ENCODE measurements at places on chromosomes 1 and 21.

DNA sequence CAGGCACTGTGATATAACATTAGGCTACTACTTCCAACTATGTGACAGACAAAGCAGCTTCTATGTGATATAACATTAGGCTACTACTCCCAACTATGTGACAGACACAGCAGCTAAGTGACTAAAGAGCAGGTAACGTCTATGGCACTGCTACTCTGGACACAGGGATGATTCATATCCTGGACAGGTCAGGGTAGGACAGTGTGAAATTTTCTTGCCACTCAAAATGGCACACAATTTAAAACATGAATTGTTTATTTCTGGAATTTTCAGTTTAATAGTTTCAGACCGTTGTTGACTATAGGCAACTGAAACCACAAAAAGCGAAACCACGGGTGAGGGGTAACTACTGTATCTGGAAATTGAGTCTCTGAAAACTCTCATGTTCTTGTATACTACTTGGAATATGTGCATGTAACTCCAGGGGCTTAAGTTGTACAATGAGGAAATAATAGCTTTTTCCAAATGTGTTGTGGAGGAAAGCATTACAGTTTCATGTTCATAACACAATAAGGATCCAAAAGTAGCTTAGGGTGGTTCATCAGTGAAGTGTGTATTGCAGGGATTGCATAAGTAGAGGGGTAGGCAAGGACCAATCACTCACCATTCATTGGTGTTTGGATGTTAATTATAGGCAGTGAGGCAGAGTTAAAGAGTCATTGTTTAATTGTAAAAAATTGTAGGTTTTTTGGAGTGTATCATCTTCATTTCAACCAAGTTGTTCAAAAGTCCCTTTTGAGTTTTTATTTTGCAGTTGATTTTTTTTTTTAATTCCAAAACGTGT lies 5.3 kb downstream of the DTL start:
- no peak for DNase-seq

DNA sequence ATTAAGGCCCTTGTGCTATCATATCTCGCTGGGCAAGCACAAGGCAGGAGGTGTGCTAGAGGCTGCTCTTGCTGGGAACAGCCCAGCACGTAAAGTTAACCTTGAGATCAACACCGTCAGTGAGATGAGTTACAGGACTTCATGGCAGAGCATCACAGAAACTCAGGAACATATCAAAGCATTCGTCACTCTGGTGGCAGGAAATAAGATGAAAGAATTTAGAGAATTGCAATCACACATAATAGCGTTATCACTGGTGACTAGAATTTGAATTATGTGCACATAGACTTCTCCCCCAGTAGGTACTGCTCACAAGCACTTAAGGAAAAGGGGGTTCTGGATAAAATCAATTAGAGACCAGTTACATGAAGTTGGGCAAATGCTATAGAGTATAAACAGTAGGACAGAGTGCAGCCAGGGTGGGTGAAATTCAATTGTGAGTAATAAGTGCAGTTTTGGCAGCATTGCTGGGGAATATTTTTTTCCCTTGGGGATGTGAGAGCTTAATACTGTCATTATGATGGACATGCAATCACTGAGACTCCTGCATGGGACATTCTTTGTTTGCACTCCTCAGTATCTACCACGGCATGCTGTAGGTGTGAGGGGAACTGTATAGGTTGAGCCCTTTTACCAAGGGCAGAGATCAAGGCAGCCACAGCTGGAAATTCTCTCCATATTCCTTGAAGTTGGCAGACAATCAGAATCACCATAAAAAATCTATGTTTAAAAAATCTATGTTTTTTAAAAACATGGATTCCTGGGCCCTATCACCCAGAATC lies 44.2 kb upstream of the ARHGAP29 start:
- DNase-seq: no peak

DNA sequence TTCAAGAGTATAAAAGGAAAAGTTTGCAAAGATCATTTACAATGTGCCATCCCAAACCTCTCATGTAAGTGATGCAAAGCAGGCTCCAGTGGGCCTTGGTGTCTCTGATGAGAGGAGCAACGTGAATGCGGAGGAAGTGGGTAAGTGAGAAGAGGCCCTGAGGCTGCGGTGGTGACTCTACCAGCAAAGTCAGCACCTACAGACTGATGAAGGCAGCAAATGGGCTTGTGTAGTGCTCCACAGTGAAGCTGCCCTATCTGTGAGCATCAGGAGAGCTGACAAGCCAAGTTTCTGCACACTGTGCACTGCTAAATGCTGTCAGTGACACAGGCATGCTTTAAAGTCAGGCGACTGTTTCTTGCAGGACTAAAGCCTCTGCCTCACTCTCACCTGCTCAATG lies 15.6 kb upstream of the RAP1A start:
- DNase-seq: no peak

DNA sequence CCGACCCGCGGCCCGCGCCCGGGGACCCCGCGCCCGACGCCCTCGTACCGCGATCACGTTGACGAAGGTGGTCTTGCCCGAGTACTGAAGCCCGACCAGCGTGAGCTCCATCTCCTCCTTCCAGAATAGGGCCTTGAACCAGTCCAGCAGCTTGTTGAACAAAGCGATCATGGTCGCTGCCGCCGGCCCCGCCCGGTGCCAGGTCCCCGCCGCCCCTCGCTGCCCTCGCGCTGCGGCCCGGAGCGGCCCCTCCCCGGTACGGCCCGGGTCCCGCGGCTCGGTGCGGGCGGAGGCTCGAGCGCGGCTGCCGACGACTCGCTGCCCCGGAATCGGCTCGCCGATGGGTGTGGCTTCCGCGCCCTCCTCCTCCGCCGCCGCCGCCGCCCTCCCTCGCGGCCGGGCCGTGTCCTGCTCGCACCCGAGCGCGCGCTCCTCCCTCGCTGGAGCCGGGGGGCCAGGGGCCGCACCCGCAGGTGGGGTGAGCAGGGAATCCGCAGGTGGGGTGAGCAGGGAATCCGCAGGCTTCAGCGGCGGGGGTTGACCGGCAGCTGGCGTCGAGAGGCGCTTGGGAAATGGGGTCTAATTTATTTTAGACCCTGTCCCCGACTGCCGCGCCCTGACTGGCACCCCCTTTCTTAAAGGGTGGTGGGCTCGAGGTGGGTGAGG lies at the start of gene ARL8A:
ARL8A (minus strand) TSS at position 336 of the 666 bp plus-strand sequence; CDS start at position 171, 165 bp downstream.
- no peak for DNase-seq

GRCh38 chr1:35390600-35391494 lies 122.3 kb downstream of the ZMYM4 start:
- DNase-seq: no peak

GRCh38 chr1:51610637-51611036 lies 6.3 kb upstream of the OSBPL9 start:
- no peak for DNase-seq

GRCh38 chr1:89523572-89524368 lies 859 bp upstream of the LRRC8B start:
- DNase-seq: peak; percentile 62

- DNase-seq: no peak
Measured at GRCh38 chr1:157390651-157391050, 161.7 kb downstream of the FCRL5 start.

- no peak for DNase-seq
Measured at GRCh38 chr1:27618341-27619082, 14.6 kb upstream of the AHDC1 start.

- no peak for DNase-seq
Measured at GRCh38 chr1:177024623-177025022, 139.9 kb downstream of the ASTN1 start.

DNA sequence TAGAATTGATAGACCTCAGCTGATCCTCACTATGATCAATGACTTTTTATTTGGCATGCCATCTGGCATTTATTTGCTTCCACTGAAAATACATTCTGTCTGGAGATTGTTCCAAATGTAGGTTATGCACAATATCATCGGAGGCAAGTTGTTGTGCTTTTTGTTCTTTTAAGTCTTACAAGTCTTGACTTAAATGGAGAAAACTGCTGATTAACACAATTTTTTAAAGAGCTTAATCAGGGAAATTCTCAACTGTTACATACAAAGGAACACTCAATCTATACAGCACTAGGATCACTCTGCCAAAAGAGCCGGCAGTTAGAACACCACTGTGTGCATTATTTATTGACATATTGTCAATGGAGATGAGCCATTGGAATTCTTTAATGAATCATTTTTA lies 19.2 kb downstream of the CYYR1 start:
- no peak for DNase-seq

DNA sequence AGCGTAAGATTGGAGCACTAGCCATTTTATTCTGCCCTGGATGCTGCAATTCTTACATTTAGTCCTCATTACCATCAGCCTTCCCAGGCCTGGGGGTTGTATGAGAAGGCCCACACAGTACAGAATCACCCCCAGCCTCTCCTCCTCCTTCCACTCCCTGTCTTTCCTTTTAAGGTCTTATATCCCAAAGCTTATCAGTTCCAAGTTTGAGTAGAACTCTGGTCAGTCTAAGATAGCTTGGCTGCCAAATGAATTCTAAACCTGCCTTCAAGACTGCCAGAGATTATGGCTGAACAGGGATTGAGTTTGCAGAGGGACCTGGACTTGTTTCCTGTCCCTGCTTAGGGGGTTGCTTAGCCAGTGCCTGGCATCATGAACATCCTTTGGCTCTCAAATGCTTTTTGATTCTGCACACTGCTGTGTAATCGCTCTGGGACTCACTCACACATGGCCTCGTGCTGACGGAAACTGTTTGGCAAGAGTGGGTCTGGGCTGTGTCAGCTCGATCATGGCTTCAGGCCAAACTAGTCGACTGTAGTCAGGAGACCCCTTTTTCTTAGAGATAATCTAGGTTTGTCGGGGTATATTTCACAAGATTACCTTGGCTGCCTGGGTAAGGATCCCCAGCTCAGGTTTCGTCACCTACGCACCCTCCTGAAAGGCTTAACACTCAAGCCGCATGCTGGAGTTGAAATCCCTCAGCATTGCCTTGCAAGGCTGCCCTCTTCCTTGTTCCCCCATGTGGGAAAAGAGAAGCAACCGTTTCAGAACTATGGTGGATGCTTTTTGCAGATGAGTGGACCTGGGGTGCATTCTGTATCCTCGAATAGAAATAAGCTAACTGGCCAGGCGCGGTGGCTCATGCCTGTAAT lies 252.6 kb downstream of the NFIA start:
- no peak for DNase-seq

GRCh38 chr1:157356601-157357000 lies 195.7 kb downstream of the FCRL5 start:
- DNase-seq: no peak

GRCh38 chr1:180231936-180232335 lies 1.9 kb downstream of the LHX4 start:
- DNase-seq: no peak

GRCh38 chr1:160520582-160520981 lies 2.5 kb downstream of the SLAMF6 start:
- no peak for DNase-seq

DNA sequence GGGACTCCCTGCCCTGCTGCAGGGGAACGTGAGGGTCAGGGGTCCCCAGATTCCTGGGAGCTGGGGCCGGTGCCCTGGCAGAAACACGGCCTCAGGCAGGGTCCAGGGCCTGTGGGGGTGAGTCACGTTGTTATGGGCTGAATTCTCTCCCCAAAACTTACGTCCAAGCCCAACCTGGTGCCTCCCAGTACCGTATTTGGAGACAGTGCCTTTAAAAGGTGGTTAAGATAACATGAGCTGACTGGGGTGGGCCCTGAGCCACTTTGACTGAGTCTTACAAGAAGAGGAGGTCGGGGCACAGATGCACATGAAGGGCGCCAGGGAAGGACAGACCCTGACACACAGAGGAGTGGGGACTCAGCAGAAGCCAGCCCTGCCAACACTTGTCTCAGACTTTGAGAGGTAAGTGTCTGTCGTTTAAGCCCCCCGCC lies 99.9 kb downstream of the WDR4 start:
- no peak for DNase-seq

GRCh38 chr21:37800456-37801061 lies 115.7 kb downstream of the KCNJ6 start:
- no peak for DNase-seq

DNA sequence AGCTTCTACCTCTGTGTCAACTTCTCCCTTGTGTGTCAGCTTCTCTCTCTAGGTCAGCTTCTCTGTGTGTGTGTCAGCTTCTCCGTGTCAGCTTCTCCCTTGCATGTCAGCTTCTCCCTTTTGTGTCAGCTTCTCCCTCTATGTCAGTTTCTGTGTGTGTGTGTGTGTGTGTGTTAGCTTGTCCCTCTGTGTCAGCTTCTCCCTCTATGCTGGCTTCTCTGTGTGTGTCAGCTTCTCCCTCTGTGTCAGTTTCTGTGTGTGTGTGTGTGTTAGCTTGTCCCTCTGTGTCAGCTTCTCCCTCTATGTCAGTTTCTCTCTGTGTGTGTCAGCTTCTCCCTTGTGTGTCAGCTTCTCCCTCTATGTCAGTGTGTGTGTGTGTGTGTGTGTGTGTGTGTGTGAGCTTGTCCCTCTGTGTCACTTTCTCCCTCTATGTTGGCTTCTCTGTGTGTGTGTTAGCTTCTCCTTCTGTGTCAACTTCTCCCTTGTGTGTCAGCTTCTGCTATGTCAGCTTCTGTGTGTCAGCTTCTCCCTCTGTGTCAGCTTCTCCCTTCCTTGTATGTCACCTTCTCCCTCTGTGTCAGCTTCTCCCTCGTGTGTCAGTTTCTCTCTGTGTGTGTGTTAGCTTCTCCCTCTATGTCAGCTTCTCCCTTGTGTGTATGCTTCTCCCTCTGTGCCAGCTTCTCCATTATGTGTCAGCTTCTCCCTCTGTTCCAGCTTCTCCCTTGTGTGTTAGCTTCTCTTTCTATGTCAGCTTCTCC lies 6.3 kb upstream of the UBXN10 start:
- DNase-seq: no peak

GRCh38 chr1:35173491-35173890 lies 19.5 kb downstream of the SFPQ start:
- DNase-seq: no peak

- peak; percentile 44 for DNase-seq
Measured at GRCh38 chr1:220326578-220326977, 54.3 kb upstream of the RAB3GAP2 start.

GRCh38 chr1:177710696-177711620 lies 258.9 kb downstream of the SEC16B start:
- DNase-seq: no peak

DNA sequence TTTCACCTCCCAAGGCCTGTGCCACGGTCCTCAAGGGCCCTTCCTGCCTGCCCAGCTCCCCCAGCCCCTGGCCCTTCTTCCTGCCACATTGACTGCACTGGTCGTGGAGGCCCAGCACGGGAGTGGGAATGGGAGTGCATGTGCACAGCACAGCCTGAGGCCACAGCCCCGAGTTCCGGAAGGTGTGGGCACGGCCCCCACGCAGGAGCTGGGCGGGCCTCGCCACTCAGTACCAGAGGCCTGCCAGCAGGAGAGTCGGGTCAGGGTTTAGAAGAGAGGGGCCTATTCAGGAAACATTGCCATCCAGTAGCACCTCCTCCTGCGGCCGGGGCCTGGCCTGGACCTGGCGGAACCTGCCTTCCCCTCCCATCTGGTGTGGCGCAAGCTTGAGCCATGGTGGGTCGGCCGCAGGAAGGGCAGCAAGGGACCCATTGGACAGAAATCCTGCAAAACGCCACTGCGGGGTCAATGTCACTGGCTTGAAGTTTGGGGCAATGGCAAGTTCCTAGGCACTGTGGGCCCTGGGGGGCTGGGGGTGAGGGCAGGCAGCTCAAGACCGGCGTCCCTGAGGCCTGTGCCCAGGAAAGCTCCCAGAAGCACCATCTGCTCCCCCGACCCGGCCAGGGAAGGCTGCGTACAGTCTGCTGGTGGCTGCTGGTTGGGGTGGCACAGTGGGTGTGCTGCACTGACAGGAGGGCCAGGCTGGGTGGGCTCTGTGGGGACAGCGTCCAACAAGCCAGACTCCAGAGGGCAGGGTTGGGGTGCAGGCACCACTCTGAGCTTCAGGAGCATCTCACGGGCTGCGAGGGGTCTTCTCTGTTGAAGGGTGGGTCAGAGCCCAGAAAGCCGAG lies 1.8 kb upstream of the TMEM52 start:
- no peak for DNase-seq

GRCh38 chr1:71106658-71107322 lies 26.0 kb upstream of the ZRANB2 start:
- DNase-seq: no peak
